H4 (cell line): ENCODE measurements at places on chromosomes 3 and 15. TPM values are rescaled to one million over a fixed set of nuclear protein-coding genes. Genes with fewer than 3 reads are reported as not detected.
A peak's percentile ranks its signal among the peaks of the same experiment; 100 is the strongest.

CYP11A1 gene
- not detected in 2 replicates for total RNA-seq

SEMA3G gene
- 0.29 TPM in 1 of 2 replicates, not detected in the other for total RNA-seq

OR5K4 gene
- total RNA-seq, result not detected in 2 replicates

TBC1D23 gene
- total RNA-seq, result 20.4 and 23.3 TPM in 2 replicates

RASL12 gene
- total RNA-seq, result 0.04 and 0.25 TPM in 2 replicates

LPP gene
- 13.5 and 28.3 TPM in 2 replicates for total RNA-seq

DAZL gene
- total RNA-seq, result not detected in 2 replicates

LYZL4 gene
- total RNA-seq, result not detected in 2 replicates

TUSC7 gene
- not detected in 2 replicates for total RNA-seq

CEP70 gene
- total RNA-seq, result 26.5 and 35.7 TPM in 2 replicates

GRCh38 chr15:78959360-78959759 lies 14.5 kb upstream of the CTSH start:
- DNase-seq, result no peak

DNA sequence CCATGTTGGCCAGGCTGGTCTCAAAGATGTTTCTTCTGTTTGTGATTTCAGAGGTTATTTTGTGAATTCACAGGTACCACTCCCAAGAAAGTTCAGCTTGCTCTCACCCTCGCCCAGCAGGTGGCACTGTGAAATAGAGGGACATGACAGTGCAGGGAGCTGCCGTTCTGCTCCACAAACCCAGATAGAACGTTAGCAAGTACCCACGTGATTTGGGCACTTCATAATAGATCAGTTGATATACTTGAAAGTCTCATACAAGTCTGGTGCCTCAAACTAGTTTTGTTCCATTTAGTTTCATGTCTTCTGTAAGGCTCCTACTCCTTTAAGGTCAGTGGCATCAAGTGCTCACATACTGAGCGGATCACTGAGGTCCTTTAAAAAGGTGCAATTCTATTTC lies 45.5 kb downstream of the FILIP1L start:
- DNase-seq, result peak; percentile 82

- no peak for DNase-seq
These were observed at the start of gene PAQR9 for GRCh38 chr3:142963516-142964448. Gene PAQR9 (minus strand): TSS chr3:142963674. CDS start chr3:142963336, 338 bp downstream.

DNA sequence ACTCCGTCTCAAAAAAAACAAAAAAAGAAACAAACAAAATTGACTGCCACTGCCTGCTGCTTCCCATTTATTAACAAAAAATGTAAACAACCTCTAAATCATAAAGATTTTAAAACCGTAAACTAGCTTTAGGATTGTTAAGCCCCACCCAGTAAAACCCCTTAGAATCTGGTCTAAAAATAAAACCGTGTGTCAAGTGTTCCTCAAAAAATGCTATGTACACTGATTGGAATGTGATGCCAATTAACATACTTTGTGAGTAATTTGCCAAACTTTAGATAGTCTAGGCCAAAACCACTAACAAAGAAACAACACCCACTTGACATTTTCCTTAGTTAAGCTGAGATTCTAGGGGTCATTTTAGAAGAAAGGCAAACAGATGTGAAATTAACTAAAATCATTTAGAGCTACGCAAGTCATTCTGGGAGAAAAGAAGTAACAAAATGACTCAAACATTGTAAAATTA lies 5.3 kb downstream of the RAF1 start:
- peak; percentile 63 for DNase-seq

DNA sequence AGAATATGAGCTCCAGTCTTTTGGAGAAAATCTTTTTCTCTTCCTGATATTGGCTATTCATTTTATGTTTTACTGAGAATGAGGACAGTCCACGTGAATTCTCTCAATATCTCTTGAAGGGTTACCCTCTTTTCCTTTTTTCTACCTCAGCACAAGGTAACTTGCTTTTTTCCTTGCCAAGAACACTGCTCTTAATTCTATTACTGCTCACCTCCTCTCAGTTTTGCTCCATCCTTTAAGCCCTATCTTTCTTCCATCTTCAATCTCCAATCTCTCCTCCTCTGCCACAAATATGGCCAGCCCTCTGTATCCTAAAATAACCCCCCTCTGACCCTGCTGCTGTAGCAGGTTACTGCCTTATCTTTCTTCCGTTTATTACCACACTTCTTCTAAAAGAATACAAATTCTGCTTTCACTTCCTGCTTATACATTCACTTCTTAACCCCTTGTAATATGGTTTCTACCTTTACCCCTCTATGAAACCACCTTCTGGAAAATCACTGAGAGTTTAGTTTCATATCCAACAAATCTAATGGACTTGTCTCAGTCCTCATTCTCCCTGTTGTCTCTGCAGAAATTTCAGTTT lies 89.0 kb downstream of the NFKBIZ start:
- no peak for DNase-seq

- DNase-seq, result no peak
These were observed 91.7 kb upstream of the NAALADL2 start for GRCh38 chr3:174767406-174767805.

DNA sequence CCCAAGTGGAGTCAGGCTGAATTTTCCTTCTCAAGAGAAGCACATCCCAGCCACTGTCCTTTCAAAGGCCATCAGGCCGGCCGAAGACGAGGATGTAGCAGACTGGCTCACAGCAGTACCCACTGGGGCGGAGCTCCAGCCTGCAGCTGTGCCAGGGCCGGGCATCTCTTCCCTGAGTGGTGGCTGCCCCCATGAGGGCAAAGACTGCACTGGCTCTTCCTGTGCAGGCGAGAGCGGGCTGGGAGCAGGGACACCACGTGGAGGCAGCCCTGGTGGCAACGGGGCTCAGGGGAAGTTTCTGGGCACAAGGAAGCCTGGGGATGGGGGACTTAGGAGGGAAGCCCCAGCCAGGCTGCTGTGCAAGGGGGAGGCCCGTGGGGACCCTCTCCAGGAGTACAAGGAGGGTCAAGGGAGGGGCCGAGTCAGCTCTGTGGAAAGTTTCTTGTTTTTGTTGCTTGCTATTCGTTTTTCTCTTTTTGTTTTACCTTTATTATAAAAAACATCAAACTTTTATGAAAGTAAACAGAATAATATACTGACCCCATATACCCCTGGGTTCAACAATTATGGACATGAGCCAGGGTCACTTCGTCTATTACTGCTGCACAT lies 66.1 kb downstream of the RPN1 start:
- peak; percentile 89 for DNase-seq
